Inflammatory macrophage treated with lipopolysaccharide for 4 hours (primary cell): ENCODE measurements at places on chromosomes 2 and 18.

GRCh38 chr2:160940699-160941098, 219.5 kb upstream of the TANK start:
- no peak for DNase-seq

DNA sequence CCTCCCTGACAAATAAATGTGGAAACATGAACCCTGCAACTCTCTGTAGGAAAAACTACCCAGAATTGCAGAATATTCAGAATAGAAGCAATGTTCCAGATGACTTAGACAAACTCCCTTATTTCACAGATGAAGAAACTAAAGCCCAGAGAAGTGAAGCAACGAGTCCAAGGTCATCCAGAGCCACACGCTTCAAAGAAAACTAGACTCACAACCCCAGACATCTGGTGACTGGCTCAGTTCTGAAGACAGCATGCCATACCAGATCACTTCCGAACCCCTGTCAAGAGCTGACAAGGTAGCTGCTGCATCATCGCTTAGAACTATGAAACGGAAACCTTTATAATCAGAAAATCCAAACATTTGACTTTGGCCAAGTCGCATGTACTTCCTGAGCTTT, 101.3 kb downstream of the PID1 start:
- DNase-seq, result no peak

DNA sequence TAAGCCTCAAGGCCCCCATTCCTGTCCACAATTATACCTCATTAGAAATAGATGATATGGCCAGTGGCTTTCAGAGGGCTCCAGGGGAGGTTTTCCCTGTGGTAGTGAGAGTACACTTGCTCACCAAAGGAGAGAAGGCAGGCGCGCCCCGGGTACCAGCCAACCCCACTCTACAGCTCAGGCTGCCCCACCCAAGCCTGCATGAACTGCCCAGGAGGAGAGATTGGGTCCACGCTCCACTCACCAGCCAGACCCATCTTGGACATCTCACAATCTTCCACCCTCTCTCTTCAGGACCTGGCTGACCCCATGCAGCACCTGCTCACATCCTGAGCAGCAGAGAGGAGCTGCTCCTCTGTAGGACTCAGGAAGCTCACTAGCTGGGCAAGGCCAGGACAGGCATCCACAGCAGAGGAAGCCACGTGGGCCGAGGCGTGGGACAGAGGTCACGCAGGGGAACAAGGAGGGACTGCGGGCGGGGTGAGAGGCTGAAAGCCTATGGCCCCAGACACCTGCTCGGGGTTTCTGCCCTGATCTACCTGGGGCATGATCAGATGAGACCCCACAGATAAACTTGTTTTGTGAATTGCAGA, 53.9 kb upstream of the GLI2 start:
- DNase-seq, result no peak

- no peak for DNase-seq
Measured at GRCh38 chr2:213122725-213123124, 28.7 kb downstream of the IKZF2 start.

GRCh38 chr2:48699348-48699930, 56.1 kb downstream of the LHCGR start:
- DNase-seq, result no peak

DNA sequence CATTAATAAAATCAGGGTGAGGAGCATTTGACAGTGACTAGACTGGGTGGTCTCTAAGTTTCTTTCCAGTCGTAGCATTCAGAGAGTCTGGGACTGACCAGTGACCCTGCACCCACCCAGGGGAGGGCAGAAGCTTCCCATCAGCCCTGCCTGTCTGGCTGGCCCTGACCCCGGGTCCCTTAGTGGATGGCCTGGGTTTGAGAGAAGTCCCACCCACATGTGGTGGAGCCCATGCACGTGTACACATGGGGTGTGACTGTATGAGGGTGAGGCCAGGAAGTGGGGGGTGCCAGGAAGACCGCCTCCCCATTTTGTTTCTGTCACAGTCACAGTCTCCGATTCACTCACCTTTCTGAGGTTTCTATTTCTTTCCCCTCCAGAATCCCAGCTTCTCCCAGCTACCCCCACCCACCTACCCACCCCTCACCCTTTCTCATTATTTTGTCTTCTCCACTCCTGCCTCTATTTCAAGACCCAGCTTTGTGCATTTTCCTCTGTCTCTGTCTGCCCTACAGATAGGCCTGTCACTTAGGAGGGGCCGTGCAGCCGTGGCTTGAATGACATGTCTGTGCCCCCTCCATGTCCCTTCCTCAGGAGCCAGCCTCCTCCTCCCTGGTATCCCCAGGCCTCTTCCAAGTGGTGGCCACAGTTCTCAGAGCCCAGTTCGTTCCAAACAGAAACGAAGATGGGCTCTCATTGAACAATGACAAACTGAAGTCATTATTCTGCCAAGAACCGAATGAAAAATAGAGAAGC, 13.6 kb downstream of the CIB4 start:
- no peak for DNase-seq

GRCh38 chr18:10660179-10660884, 134.5 kb downstream of the NAPG start:
- no peak for DNase-seq

- no peak for DNase-seq
Measured at GRCh38 chr2:140529706-140530105, 1601.1 kb downstream of the LRP1B start.

DNA sequence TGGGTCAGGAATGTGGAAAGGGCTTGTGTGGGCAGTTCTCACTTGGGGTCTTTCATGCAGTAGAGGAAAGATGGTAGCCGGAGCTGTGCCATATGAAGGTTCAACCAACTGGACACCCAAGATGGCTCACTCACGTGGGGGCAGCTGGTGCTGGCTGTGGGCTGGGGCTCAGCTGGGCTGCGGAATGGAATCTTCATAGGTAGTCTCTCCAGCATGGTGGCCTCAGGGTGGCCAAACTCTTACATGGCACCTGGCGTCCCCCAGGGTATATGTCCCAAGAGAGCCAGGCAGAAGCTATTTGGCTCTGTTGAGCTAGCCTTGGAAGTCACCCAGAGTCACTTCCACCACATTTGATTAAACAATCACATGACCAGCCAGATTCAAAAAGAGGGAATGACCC, 163.1 kb upstream of the KLHL29 start:
- DNase-seq, result no peak

DNA sequence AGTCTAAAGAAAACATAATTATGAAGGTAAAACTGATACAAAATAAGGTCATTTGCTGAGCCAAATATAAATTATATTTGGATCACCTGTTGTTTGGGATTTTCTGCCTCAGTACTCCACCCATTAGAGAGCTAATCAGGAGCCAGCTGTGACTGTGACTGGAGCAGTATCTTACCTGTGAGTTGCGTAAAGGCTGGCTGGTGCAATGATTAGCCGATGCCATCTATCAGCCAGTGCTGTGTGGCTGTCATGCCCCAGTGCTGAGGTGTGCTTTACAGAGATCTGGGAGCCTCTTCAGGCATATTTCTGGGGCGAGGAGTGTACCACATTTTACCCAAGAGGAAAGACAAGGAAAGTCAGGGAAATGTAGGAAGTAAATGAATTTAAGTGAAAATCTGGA, 191.8 kb downstream of the LRRTM1 start:
- DNase-seq, result no peak

DNA sequence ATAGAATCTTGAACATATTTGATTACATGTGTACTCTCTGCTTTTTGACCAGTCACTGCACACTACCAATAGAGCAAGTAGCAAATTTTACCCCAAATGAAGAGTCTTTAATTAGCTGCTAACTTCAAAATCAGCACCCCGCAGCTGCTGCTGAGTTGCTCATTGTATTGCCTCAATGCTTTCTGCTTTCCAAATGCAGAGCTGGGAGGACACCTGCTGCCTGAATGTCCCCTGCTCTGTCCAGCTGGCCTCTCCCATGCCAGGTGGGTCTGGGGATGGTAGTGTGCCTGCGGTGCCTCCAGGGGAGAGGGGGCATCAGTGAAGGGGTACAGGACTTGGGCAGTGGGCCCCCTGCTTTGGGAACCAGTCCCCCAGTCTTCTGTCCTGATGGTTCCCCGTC, 184.8 kb downstream of the PRKCE start:
- no peak for DNase-seq

DNA sequence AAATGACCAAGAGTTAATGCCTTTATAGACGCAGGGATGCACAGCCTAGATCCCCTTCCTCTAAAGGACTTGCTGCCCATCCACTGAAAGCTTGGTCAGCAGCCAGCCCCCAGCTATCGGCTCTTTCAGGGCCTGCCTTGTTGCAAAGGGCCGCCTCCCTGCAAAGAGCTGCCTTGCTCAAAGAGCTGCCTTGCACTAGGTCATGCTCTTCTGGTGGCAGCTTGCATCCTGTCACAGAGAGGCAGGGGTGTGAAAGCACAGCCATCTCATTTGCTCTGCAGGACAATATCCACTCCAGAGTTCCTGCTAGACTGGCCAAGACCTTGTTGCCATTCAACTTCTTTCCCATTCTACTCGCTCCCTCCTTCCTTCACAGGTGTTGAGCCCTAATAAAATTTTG, 137.1 kb downstream of the MCFD2 start:
- no peak for DNase-seq

DNA sequence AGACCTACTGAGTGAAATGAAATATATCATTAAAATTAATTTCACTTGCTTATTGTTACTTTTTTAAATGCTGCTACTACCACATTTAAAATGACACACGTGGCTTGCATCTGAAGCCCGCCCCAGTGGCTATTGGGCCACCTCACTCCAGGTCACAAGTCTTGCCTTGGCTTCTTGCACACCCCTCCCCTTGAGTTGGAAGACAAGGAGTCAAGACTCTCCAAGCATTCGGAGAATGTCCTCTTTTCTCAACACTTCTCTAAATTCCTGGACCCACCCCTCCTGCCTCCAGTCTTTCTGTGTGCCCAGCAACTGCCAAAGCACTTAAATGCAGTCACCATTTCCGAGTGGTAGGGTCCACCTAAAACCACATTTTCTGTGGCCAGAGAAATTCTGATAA, 73.4 kb downstream of the ZBTB7C start:
- DNase-seq, result no peak

- no peak for DNase-seq
Measured at GRCh38 chr2:230925443-230925878, 419 bp upstream of the GPR55 start.

DNA sequence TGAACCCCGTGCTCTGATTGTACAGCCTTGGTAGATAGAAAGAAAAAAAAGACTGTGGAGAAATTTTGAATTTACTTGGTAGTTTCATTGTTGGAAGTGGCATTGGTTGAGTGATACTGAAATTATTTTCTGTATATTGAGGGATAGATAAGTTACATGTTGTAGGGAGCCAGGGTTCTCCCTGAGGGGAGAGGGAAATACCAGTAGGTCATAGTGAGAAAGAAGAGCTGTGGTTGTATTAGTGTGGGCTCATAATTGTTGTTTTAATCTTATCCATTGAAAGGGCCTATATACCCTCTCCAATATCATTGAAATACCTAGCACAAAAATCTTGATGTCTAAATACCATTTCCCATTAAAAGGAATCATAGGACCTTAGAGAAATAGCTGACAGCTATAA, 16.9 kb upstream of the RAB31 start:
- no peak for DNase-seq

DNA sequence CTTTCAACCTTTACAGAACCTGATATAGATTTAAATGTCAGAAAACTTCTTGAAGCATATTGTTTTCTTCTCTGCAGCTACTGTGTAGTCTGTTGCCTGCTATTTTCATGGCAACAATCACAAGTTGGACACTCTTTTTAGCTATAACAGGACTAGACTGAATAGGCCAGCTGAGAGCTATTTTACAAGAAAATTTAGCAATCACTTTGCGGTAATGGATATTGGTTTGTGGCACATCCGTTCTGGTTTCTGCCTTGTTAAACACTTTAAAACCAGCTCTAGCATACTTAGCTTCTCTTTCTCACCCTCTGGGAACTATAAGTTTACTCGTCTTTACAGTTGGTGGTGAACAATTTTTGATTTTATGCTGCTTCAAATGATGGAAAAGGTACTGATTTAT, 125.7 kb downstream of the MAP2 start:
- DNase-seq, result no peak

- no peak for DNase-seq
Measured at GRCh38 chr2:208541461-208541988, 134.9 kb downstream of the PTH2R start.

GRCh38 chr2:237118561-237119155, 33.0 kb downstream of the COPS8 start:
- DNase-seq, result no peak

- DNase-seq, result no peak
Measured at GRCh38 chr18:61496374-61496773, 163.1 kb downstream of the CDH20 start.
